ENCODE measurements at places on chromosomes 3 and 15. TPM values are rescaled to one million over a fixed set of nuclear protein-coding genes. Genes with fewer than 3 reads are reported as not detected.

Gene PAQR5
- 12.8 TPM for total RNA-seq

- no peaks in the 10 kb centered on the region for H3K36me3 ChIP-seq
- H3K4me1 ChIP-seq: no peaks in the 10 kb centered on the region
- no peak overlapping the region for H3K27ac ChIP-seq
- no peak for DNase-seq
Observed at GRCh38 chr3:33768578-33769330, 29.7 kb upstream of the PDCD6IP start.

Gene CHRM5
- not detected for total RNA-seq

- no peak overlapping the region for H3K4me3 ChIP-seq
- DNase-seq: no peak
- no peaks in the 10 kb centered on the region for H3K4me1 ChIP-seq
- no peaks in the 10 kb centered on the region for H3K36me3 ChIP-seq
Observed at GRCh38 chr15:87827131-87827530, 429.4 kb downstream of the NTRK3 start.

DNA sequence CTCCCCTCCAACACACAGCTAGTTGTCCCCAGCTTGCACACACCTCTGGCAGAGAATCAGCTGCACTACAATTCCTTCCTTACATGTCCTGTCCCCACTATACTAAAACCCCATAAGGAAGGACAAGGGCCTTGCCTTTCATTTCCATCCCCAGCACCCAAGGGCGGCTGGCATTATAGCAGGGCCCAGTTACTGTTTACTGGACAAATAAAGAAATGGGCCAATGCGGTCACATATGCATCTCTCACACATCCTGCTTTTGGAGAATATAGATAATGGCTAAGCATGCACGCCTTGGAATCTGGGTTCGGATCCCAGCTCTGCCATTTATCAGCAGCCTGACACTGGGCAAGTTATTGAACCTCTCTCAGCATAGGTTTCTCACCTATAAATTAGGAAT, 99.1 kb downstream of the DAPK2 start:
- H3K27ac ChIP-seq: no peak overlapping the region
- H3K4me3 ChIP-seq: no peak overlapping the region
- H3K4me1 ChIP-seq: peaks cover 8% of the 10 kb centered on the region
- H3K36me3 ChIP-seq: no peaks in the 10 kb centered on the region

Gene TNFAIP8L3
- 11.1 TPM for total RNA-seq
